ENCODE measurements at places on chromosomes 1 and 21.

DNA sequence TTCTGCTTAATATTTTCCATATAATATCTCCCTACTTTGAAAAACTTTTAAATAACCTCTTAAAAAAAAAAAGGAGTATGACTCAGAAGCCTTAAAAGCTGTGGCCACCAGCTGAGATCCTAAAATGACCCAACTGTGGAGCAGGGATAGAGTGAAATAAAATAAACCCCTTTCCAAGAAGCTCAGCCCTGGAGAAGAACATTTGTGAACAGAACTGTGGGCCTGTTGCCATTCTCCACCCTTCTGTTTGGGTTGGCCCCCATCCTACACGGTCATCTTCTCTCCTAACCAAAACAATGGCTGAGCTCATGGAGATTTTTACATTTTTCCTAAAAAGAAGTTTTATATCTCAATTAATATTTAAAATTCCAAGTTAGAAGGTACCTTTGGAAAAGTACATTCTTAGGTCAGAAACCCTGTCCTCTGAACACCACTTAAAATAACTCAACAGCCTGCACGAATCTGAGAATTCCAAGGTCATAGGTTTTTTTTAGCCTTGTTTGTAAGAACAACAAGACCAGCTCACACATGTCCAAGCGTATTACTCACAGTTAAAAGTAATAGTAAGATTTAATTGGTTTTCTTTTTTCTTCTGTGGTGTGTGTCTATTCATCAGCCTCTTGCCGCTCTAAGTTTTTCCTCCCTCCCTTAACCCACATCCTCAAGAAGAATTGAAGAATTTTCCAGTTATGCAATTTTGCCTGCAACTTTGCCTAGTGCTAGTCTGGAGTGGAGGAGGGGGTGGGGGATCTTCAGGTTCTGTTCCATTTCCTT lies 107.7 kb upstream of the ERRFI1 start:
- no peak for DNase-seq

GRCh38 chr1:60877376-60877775 lies 205.0 kb upstream of the NFIA start:
- DNase-seq: no peak

- DNase-seq: no peak
These were observed 15.5 kb downstream of the TNFRSF8 start for GRCh38 chr1:12078575-12078937.

GRCh38 chr1:171576144-171576543 lies 45.9 kb upstream of the MYOCOS start:
- no peak for DNase-seq

GRCh38 chr1:37290718-37291117 lies 183.7 kb upstream of the ZC3H12A start:
- DNase-seq: no peak

GRCh38 chr1:210394281-210394821 lies 65.6 kb downstream of the HHAT start:
- no peak for DNase-seq

DNA sequence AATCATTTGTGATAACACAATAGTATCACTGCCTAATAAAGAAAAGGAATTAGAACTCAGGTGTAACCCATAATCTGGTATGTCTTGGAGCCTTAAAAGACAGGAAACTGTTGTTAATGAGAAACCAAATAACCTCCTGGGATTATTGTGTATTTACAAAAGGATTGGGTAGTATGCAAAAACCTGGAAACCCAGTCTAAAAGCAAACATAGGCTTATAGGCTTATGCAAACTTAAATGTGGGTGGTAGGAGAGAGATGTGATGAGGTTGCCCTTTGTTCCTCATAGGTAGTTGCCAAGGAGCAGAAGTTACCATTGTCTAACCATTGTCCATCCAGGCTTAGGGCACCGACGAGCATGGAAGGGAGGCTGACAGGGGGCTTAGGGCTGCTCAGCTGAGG lies 165.8 kb downstream of the AK5 start:
- DNase-seq: no peak

GRCh38 chr1:111489604-111490003 lies 13.8 kb downstream of the ADORA3 start:
- DNase-seq: no peak

- DNase-seq: no peak
These were observed 306 bp upstream of the SH3D21 start for GRCh38 chr1:36305915-36306209.

GRCh38 chr1:153770797-153771196 lies 4.4 kb upstream of the SLC27A3 start:
- DNase-seq: no peak

Data from right renal cortex interstitium (tissue), 3 donors.